ENCODE measurements at places on chromosomes 12 and 14.

DNA sequence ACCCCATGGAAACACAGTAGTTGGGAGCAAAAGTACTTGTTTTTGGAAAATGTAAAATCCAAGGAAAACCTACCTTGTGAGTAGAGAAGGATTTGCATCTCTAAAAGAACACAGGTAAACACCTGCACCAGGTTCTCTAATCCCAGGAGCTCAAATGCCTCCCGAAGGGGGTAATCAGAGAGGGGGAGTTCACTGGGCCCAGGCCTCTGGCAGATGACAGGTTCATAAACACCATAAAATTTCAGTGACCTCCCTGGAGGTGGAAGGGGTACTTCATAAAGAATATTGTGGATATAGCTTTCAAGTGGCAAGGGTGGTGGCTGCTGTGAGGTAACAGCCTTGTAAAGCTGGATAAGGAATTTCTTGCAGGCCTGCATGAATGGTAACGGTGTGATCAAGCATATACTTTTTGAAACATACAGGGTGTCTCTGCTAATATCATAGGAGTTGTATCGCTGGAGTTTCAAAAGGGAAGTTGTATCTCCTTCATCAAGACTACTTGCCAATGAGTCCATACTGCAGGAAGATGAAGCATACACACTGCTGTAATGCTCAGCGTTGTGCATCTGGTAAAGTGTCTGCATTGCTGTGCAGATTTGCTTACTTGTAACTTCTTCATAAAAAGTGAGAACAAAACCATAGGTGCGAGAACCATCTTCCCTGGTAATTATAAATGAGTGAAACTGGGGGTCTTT is 111.3 kb downstream of the DENND5B start:
- no peak for DNase-seq

DNA sequence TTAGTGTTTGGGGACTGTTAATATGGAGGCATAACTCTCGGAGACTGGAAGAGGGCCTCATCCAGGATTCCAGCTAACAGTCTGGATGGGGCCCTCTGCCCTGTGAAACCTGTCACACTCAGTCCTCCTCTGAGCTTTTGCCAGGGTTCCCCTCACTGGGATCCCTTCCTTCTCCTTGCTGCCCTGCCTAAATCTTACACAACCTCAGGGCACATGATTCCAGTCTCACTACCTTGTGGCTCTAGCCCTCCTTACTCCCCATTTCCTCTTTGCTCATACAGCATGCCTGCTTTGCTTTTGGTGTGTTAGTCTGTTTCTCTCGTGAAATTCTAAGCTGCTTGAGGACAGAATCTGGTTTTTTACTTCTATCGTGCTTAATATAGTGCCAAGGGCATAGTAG is 942 bp upstream of the GSG1 start:
- DNase-seq: peak; percentile 41

GRCh38 chr12:18824287-18824686 is 86.4 kb downstream of the CAPZA3 start:
- peak; percentile 97 for DNase-seq

- DNase-seq: no peak
These were observed 131.6 kb upstream of the FRMD6 start for GRCh38 chr14:51520087-51520486.

DNA sequence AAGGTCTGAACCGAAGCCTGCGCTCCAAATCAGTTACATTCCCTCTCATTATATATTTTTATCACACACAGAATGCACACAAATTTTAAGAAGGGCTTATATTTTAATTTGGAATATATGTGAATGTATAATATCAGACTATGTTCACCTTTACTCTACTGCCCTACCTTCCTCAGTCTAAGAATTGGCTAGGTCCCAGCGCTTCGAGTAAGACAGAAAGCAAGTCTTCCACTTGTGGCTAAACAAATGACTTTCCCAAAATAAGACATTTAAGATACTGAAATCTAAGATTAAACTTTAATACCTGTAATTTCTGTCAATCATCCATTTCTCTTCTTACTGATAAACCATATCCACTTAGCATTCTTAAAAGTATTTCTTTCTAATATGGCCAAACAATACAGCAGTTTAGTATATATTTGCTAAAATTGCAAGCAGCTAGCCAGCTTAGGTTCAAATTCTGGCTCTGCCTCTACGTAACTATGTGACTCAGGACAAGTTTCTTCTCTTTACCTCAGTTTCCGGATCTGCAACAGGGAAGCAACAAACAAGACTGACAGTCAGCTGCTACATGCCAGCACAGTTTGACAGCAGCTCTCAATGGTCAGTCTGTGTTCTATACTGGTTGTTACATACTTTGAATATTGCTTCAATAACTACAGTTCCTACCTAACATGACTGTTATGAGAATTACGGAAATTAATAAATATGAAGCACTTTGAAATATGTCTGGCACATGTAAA is 2.0 kb downstream of the INTS13 start:
- DNase-seq: no peak
